ENCODE measurements at places on chromosomes 6 and 20. TPM values are rescaled to one million over a fixed set of nuclear protein-coding genes. Genes with fewer than 3 reads are reported as not detected.

The MEI4 gene
- not detected for polyA plus RNA-seq

The DOP1A gene
- polyA plus RNA-seq: 4.4 TPM

The GNAS-AS1 gene
- polyA plus RNA-seq: 0.34 TPM

The TTK gene
- 0.27 TPM for polyA plus RNA-seq

The SFTA2 gene
- polyA plus RNA-seq: 6.6 TPM

The MEA1 gene
- polyA plus RNA-seq: 39.7 TPM

The CYP21A2 gene
- 2.1 TPM for polyA plus RNA-seq

The ASIP gene
- polyA plus RNA-seq: 0.39 TPM

The GJE1 gene
- not detected for polyA plus RNA-seq

The HNF4A gene
- 0.68 TPM for polyA plus RNA-seq

The RCAN2 gene
- 4.7 TPM for polyA plus RNA-seq

The GTSF1L gene
- not detected for polyA plus RNA-seq

The PRDM1 gene
- polyA plus RNA-seq: 0.49 TPM

The SIGLEC1 gene
- 11.0 TPM for polyA plus RNA-seq

The EMILIN3 gene
- 0.14 TPM for polyA plus RNA-seq

The SULF2 gene
- polyA plus RNA-seq: 8.1 TPM

The PTK6 gene
- polyA plus RNA-seq: 3.6 TPM

The RAD21L1 gene
- 0.02 TPM for polyA plus RNA-seq

The CD109 gene
- polyA plus RNA-seq: 3.7 TPM

The DOK5 gene
- polyA plus RNA-seq: 0.24 TPM
